A549 treated with Mapracorat at 1 μM for 4 hours (cell line): ENCODE measurements at places on chromosomes 7 and 10. TPM values are rescaled to one million over a fixed set of nuclear protein-coding genes. Genes with fewer than 3 reads are reported as not detected.

The ZNF365 gene
- total RNA-seq, result 0.95 to 1.5 TPM (median 1.0 TPM) in 5 replicates

The CHCHD3 gene
- total RNA-seq, result 72.5 to 87.3 TPM (median 76.3 TPM) in 5 replicates

The HTR5A gene
- not detected in 5 replicates for total RNA-seq

The SLC12A9 gene
- total RNA-seq, result 9.2 to 17.7 TPM (median 14.8 TPM) in 5 replicates

The RAB19 gene
- not detected in 5 replicates for total RNA-seq

The IQUB gene
- total RNA-seq, result 0.06 to 0.11 TPM (median 0.09 TPM) in 4 of 5 replicates, not detected in the other
